ENCODE measurements at places on chromosomes 7 and 10. TPM values are rescaled to one million over a fixed set of nuclear protein-coding genes. Genes with fewer than 3 reads are reported as not detected.

DNA sequence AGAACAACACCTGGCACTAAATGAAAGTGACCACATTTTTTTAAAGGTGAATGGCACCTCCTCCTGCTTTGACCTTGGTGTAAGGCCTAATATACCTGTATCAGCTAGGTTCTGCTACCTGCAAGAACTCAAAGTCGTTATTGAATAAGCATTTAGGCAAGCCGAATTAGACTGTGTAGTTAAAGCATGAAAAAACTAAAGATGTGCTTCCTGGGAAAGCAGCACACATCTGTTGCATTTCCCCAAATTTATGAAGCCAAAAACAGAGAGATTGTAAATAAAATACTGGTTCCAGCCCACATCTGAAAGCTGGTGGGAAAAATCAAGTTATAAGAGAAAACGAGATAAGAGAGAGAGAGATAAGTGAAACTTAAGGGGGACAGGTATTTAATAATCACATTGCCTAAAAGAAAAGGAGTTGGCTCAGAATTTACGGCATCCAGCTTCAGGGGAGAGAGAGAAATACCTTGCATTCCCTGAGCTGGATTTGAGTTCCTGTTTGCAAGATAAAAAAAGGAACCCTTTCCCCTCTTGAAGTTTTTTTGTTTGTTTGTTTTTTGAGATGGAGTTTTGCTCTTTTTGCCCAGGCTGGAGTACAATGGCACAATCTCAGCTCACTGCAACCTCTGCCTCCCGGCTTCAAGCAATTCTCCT is 1.8 kb upstream of the XPNPEP1 start:
- DNase-seq: peak; percentile 21

- DNase-seq: no peak
Measured at GRCh38 chr7:118330388-118330787, 105.9 kb downstream of the ANKRD7 start.

DNA sequence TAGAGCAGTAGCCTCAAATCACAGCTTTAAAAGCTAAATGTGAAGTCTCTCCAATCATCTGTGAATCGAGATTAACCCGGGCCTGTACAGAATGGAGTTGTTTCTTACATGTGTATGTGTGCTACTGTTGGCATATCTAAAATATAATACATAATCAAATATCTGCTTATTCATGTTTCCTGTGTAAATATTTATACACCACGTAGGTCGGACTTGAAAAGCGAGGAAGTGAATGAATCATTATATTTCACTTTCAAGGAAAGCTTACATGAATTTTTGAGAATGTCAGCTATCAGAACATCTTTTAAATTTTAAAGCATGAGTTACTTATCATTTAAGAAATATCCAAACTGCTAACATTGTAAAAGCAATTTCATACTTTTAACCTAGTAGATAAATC is 233.3 kb downstream of the SLC25A13 start:
- DNase-seq: no peak

- no peak for DNase-seq
Measured at GRCh38 chr7:88458279-88458678, 151.6 kb upstream of the STEAP4 start.

The NOLC1 gene
- 83.6 TPM for total RNA-seq

- DNase-seq: peak; percentile 29
Measured at GRCh38 chr7:98110249-98111022, 3.8 kb downstream of the LMTK2 start.

GRCh38 chr7:44107116-44107960 is 3.2 kb downstream of the AEBP1 start:
- peak; percentile 48 for DNase-seq

DNA sequence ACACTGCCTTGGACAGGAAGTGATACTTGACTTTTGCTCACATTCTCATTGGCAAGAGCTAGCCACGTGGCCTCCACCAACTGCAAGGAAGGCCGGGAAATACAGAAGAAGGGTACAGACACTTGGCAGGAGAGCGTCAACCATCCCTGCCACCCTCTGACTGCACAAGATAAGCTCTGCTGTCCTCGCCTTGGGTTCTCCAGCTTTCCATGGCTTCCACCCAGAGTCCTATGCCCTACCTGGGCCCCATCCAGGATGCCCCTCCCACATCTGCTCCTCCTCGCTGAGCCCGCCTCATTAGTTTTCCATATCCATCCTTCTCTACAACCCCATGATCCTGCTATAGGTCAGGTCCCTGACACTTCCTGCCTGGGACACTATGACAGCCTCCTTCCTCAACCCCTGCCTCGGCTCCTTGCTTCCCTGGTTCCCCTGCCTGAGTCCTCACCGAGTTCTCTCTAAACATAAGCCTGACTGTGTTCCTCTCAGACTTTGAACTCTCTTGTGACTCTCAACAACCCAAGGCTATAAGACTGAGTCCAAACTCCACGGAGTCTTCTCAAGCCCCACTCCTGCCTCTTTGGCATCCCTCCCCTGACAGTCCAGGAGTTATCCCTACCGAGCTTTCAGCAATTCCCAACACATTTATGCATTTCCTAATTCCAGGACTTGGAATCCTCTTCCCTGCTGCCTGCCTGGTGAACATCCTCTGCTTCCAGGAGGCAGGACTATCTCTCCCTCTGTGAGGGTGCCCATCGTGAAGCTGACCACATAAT is 23.2 kb upstream of the GDF10 start:
- DNase-seq: no peak

DNA sequence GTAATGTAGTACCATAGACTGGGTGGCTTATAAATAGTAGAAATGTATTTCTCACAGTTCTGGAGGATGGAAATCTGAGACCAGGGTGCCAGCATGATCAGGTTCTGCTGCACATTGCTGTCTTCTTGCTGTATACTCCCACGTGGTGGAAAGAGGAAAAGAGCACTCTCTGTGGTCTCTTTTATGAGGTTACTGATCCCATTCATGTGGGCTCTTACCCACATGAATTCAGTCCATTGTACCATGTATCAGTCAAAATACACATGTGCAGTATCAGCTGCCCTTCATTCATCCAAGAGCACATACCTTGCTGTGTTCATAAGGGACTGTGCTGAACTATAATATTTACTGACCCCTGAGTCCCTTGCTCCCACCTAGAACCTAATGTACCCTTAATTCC is 17.1 kb downstream of the PNLIPRP2 start:
- no peak for DNase-seq

DNA sequence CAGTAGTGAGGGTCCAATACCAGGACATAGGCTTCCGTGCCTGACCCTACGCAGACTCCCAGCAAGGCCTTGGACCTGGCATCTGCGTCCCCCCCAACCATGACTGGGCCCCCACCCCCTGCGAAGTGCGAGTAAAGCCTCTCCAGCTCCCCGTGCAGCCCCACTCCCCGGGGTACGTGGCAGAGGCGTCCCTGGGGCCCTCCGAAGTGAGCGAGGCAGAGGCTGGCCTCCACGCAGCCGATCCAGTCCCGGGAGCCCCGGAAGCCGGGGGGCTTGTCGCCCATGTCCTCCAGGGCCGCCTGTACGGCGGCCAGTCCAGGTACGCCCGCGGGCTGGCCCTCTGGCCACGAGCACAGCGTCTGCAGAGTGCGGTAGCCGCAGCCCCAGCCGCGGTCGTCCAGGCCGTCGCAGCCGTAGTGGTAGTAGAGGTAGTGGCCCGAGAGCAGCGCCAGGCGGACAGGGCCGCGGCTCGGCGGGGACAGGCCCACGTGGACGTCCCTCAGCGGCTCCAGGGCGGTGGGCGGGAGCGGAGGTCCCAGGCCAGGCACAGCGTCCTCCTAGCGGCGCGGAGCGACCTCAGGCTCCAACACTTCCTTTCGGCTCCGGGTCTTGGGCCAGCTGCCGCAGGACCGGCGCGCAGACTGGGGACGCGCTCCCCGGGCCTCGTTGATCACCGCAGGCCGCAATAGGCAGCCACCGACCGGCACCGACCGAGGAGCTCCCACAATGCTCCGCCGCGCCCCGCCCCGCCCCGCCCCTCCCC is at the start of gene UFSP1:
Gene UFSP1, minus strand, starts transcription at position 728 of the 763 bp plus-strand sequence. Its CDS starts 444 bp downstream, at position 284.
- no peak for DNase-seq

DNA sequence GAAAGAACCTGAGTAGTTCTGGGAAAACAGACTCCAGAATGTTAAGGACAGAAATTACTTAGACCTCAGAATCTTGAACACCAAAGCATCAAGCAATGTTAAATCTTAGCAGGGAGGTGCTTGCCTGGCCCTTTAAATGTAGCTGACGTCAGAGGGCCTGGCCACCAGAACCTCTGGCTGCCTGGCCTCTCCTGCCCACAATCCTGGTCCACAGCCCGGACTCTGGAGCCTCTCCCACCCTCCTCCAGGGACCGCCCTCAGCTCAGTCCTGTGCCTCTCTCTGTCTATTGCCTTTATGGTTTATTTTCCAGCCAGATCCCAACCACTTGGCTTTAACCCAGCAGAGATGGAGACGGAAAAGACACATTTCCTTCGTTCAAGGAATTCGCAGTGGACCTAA is 42.2 kb upstream of the EGR2 start:
- peak; percentile 26 for DNase-seq

The CLCN1 gene
- total RNA-seq: 0.11 TPM

GRCh38 chr10:132064771-132065437 is 842 bp upstream of the JAKMIP3 start:
- peak; percentile 72 for DNase-seq

The ANKRD61 gene
- 0.18 TPM for total RNA-seq

The ADAM22 gene
- total RNA-seq: 4.8 TPM

- no peak for DNase-seq
Measured at GRCh38 chr10:113007821-113008220, 57.8 kb downstream of the TCF7L2 start.

- peak; percentile 100 for DNase-seq
Measured at GRCh38 chr10:133276435-133277201, at the start of gene ADAM8. TSS of gene ADAM8 (minus strand) at chr10:133276868. CDS start at chr10:133276817, 51 bp downstream.

The SFTPA1 gene
- total RNA-seq: not detected

The CCZ1B gene
- 40.3 TPM for total RNA-seq

DNA sequence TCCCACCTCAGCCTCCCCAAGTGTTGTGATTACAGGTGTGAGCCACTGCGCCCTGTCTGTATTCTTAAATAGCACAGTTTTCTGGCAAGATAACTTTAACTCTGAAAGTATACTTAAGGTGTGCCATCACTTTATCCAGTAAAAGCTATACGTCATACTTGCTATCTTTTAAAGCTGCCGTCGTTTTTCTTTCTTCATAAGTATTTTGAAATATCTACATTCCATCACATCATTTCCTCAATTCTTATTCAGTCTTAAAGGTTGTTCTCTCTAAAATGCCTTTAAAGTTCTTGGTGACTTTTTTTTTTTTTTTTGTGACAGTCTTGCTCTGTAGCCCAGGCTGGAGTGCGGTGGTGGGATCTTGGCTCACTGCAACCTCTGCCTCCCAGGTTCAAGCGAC is 34.7 kb downstream of the PTPN12 start:
- no peak for DNase-seq

The LIPM gene
- total RNA-seq: not detected

The NPM3 gene
- total RNA-seq: 332 TPM

- no peak for DNase-seq
Measured at GRCh38 chr7:141359262-141359661, 191.9 kb upstream of the AGK start.

DNA sequence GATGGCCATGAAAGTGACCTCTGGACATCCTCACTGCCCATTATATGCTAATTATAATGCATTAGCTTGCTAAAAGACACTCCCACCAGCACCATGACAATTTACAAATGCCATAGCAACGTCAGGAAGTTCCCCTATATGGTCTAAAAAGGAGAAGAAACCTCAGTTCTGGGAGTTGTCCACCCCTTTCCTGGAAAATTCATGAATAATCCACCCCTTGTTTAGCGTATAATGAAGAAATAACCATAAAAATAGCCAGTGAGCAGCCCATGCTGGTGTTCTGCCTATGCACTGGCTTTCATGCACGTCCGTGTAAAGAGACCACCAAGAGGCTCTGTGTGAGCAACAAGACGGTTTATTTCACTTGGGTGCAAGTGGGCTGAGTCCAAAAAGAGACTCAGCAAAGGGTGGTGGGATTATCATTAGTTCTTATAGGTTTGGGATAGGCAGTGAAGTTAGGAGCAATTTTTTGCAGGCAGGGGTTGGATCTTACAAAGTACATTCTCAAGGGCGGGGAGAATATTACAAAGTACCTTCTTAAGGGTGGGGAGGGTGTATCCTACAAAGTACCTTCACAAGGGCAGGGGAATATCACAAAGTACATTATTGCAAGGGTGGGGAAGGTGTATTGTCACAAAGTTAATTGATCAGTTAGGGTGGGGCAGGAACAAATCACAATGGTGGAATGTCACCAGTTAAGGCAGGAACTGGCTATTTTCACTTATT is 45.6 kb downstream of the LBX1 start:
- no peak for DNase-seq

- DNase-seq: no peak
Measured at GRCh38 chr10:90276894-90277475, 575.6 kb downstream of the KIF20B start.

The FAM204A gene
- 30.6 TPM for total RNA-seq

GRCh38 chr10:16941870-16942269 is 124.6 kb upstream of the RSU1 start:
- no peak for DNase-seq

DNA sequence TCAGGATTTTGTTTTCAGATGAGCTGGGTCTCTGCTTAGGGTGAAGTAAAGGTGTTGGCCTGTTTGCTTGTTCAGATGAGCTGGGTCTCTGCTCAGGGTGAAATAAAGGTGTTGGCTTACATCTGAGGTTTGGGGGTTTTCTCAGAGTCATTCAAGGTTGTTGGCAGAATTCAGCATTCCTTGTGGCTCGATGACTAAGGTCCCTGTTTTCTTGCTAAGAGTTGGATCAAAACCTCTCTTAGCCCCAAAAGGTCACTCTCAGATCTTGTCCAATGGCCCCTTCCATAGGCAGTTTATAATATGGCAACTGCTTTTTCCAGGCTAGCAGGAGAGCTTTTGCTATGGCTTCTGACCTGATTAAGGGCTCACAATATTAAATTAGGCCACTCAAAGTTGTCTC is 106.6 kb downstream of the ADAM22 start:
- peak; percentile 5 for DNase-seq

GRCh38 chr10:18104223-18104872 is 35.9 kb upstream of the CACNB2 start:
- peak; percentile 18 for DNase-seq

GRCh38 chr7:49778731-49779270 is 5.4 kb downstream of the VWC2 start:
- no peak for DNase-seq

- DNase-seq: no peak
Measured at GRCh38 chr10:97204826-97205679, 19.3 kb upstream of the SLIT1 start.

- no peak for DNase-seq
Measured at GRCh38 chr10:92847202-92847864, 987 bp upstream of the EXOC6 start.

The RNF32 gene
- 1.0 TPM for total RNA-seq

DNA sequence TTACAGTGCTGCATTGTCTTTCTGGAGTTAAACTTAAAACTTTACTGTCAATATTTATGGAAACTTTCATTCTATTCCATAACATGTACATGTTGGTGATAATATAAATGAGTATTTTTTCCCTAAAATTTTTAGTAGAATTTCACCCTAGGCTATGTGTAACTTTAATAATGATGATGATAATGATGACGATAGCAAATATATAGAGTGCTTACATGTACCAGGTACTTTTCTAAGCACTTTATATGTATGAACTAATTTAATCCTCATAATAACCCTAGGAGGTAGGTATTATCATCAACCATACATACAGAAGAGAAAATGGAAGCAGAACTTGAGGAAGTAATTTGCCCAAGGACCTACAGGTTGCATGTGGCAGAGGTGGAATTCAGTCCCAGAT is 85.6 kb downstream of the LRRTM3 start:
- DNase-seq: no peak

- no peak for DNase-seq
Measured at GRCh38 chr10:23754179-23754578, 315.3 kb downstream of the OTUD1 start.

The TRPV5 gene
- total RNA-seq: not detected
